ENCODE measurements at places on chromosomes 11 and 22.

DNA sequence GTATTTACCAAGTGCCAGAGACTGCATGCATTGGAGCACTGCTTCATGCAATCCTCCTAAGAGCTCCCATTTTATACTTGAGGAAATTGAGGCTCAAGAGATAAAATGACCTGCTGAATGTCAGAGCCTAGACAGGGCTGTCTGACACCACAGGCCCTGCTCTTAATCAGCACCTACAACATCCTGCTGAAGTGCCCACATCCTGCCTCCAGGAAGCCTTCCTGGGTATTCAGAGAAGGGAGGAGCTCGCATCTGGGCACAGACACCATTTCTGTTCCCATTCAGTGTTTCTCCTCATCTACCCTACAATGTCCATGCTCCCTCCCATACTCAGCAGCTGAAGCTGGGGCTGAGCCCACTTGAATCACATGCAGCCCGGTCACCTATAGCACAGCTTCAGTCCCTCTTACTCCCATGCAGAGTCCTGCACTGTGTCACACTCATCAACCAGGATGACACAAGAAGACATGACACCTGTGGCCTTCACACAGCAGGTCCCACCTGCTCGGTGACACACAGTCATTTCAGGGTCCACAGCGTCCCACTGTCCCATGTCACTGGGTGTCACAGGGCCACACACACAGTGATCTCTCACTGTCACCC, 53.1 kb downstream of the PDE2A start:
- DNase-seq = peak; percentile 39

- DNase-seq = no peak
Measured at GRCh38 chr11:65538232-65538914, 13.5 kb downstream of the SCYL1 start.

- DNase-seq = no peak
Measured at GRCh38 chr11:13691286-13691899, 22.9 kb downstream of the FAR1 start.

DNA sequence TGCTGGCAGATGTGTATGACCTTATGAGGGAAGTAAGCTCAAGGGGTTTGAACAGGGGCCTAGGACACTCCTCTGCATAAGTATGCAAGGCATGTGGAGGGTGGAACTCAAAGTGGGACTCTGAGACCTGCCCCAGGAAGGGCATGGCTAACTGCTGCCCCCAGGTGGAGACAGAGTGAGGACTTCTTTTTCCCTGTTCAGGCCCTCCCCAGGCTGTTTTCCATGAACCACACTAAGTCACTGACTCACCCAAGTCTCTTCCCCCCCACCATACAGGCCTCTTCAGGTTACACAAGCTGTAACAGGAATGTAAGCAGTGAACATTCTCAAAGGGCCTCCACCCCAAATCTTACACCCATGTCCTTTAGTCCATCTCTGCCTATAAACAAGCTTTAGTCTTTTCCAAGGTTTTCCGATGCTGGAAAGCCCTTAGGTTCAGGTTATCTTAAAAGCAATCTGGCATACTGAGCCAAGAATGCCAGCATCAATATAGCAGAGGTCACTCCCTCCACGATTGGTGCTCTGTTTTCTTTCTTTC, 13.1 kb downstream of the EEF1G start:
- DNase-seq = peak; percentile 76

DNA sequence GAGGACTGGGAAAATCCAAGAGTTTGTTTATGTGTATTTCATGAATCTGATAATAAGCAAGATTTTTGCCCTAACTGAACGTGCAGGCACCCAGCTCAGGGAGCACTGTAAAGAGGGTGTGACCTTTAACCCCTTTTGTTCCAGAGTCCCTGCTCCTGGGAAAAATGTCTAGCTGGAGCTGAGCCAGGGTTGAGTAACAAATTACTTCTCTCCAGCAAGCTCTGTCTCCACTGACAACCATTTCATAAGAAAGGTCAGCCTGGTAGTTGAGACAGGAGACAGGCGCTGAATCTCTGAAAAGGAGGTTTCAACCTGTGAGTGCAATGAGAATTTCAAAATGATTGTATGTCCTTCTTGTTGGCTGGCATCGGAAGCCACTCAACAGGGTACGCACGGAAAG, 156.4 kb upstream of the NARS2 start:
- DNase-seq = peak; percentile 44

- DNase-seq = no peak
Measured at GRCh38 chr11:3163241-3163981, 1.7 kb downstream of the OSBPL5 start.

DNA sequence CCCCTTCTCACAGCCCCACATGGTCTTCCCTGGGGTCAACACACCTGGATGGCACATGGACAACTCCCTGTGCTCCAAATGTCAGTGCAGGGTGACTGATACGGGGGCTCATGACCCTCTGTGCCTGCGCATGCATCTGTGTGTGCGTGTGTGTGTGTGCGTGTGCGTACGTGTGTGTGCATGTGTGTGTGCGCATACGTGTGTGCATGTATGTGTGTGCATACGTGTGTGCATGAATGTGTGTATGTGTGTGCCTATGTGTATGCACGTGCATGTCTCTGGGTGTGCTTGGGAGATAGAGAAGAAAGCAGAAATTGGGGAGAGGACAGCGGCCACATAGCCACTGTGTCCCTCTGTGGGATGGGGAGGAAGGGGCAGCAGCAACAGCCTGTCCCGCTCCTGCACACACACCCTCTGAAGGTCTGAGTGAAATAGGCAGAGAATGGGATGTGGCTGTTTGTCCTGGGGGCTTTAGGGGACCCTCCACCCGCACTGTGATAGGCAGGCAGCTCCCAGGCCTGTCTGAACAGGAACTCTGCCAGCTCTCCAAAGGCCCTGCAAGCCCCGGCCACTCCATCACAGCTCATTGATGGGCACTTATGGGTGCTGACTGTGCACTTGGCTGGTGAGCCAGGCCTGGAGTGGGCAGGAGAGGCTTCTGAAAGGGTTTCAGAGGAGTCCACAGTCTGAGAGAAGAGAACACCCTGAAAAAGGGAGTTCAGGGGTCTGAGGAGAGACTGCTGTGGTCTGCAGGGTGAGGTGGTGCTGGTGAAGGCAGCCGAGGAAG, 28.7 kb upstream of the PICK1 start:
- DNase-seq = no peak

Measured in NCI-H69 (cell line).